ENCODE measurements at places on chromosomes 4 and X. TPM values are rescaled to one million over a fixed set of nuclear protein-coding genes. Genes with fewer than 3 reads are reported as not detected.

CABS1 gene
- not detected for total RNA-seq

DNA sequence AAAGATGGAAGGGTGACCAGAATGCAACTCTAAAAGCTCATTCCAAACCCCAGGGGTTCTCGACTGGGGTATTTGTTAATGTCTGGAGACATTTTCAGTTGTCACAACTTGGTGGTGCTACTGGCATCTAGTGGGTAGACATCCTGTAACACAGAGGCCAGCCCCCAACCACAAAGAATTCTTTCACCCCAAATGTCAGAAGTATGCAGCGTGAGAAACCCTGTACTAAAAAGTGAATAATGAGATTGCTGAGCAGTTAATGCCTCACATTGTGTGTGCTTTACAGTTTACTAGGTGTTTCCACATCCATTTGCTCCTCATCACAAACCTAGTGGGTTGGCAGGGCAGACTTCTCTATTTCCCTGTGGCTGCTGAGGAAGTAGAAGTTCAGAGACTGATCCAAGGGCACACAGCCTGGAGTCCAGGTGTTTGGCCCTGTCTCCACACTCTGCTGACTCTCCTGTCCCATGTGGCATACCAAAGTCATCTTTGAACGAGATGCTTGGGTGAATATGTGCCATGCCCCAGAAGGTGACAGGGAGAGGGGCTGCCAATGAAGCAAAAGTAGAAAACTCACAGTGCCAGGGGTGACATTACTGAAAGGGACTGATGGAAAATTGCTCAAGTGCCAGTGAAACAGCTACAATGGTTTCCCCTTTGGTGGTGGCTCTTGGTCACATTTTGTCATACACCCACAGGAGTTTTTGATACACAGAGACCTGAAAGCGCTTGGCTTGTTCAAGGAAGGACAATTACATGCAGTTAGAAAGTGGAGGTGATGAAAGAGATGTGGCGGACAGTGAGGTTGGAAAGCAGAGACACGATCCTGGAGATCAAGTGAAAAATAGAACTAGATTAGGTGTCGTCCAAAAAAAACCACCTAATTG lies 10.1 kb upstream of the TMEM154 start:
- no peak for DNase-seq

DNA sequence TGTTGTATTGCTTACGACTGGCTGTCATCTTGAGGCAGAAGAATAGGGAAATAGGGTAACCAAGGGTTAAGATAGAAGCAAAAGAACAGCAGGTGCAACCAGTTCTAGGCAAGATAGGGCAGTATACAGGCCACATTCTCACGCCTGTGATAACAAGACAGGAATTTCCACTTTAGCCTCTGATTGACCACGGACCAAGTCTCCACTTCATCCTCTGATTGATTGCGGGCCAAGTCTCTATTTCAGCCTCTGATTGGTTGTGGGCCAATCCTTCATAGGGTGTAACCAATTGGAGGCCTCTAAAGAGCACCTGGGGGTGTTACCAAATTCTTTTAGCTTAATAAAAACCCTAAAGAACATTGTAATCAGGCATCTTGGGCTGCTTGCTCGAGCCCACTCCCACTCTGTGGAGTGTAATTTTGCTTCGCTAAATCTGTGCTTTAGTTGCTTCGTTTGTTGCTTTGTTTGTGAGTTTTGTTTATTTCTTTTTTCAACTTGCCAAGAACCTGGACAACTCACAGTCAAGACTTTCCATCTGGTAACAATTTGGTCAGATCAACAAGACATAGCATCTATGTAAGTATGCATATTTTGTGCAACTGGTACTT lies 8.7 kb upstream of the TBC1D9 start:
- no peak for DNase-seq

- no peak for DNase-seq
Measured at GRCh38 chr4:44186850-44187246, 261.8 kb downstream of the KCTD8 start.

All from osteoblast (primary cell).